Stimulated activated CD4-positive, alpha-beta T cell treated with anti-CD3 and anti-CD28 coated beads, Interleukin-1b, Interleukin-23, amount 100 ng/mL, for 48 hours (primary cell): ENCODE measurements at places on chromosomes 3 and 15.
A peak's percentile ranks its signal among the peaks of the same experiment; 100 is the strongest.

GRCh38 chr3:170258105-170258487, 35.9 kb downstream of the PRKCI start:
- no peak for DNase-seq

DNA sequence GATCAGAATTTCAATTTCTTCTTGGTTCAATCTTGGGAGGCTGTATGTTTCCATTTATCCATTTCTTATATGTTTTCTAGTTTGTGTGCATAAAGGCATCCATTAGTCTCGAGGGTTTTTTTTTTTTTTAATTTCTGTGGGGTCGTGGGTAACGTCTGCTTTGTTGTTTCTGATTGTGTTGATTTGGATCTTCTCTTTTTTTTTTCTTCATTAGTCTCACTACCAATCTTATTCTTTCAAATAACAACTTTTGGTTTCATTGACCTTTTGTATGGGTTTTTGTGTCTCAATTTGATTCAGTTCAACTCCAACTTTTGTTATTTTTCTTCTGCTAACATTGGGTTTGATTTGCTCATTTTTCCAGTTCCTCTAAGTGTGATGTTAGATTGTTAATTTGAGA, 48.9 kb downstream of the MCTP2 start:
- no peak for DNase-seq

DNA sequence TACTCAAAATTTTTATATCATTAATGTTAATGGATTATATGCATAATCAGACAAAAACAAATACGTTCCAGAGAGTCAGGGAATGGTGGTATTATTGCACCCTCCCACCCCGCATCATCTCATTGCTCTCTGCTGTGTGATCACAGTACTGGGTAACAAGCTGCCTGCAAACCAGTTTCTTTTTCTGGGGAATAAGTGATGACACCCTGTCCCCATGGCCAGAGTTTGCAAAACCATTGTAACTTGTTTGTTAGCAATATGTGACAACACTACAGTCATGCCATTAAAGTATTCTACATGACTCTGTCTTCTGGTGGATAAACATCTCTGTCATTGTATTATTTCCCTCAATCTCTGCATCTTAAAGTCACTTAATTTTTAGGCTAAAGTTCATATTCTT, 39.5 kb downstream of the ZBTB38 start:
- no peak for DNase-seq

DNA sequence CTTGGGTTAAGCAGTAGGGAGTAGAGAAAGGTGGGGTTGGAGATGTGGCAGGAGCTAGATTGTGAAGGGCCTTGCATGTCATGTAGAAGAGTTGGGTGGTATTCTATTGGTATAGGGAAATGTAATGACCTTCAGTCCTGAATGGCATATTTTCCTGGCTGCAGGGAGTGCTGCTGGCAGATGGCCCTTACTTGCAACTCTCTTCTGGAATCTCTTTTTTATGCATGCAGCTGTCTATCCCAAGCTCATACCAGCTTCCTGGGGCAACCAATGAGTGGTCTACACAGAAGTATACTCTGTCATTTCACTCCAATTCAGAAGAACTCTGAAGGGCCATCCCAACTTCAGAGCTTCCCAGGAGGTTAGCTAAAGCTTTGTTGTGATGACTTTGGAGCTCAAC, 144.7 kb upstream of the ANKRD28 start:
- DNase-seq: no peak

GRCh38 chr3:34864011-34864410, 775.3 kb upstream of the ARPP21 start:
- no peak for DNase-seq

DNA sequence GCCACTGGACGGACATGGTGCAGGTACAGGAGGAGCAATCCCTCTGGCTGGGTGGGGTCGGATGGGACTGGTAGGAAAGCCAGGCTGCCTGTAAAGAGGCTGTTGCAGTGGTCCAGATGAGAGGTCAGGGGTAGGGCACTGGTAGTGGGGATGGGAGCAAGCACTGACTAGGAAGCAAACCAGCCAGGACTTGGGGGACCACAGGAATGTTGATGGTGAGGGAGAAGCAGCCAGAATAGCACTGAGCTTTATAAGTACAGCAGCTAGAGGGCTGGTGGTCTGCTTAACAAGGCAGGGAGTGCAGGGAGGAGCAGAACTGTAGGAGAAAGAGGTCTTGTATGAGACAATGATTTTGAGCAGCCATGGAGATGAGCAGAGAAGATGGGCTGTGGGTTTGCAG, 38.7 kb upstream of the PTPN23 start:
- DNase-seq: no peak

- peak; percentile 35 for DNase-seq
Observed at GRCh38 chr3:133040696-133041523, 2.7 kb downstream of the TMEM108 start.

DNA sequence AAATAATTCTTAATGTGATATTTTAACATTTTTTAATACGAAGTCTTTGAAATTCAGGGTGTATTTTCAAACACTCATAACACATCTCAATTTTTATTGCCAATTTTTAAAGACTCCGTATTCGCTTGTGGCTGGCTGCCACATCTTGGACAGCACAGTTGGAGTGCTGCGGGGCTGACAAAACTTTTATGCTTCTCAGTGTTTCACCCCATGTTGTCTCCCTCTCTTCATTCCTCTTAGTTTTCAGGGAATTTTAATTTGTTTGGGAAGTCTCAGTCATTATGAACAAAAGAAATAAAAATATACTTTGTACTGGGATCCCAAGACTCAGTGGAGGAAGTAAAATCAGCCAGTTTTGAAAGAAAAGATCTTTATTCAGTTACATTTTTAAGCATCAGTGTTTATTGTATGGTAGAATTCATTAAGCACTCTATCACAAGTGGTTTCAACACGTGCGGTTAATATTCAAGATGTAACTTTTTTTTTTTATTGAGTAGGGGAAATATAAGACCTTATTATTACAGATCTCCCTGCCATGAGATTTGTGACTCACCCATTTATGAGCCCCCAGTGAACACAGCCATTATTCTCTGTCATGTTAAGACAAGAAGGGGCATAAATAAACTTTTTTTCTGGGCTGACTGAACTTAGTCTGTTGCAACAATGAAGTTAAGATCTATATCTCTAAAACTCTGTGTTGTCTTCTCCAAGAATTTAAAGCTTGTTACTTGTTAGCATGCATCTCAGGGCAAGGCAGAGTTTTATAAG, 26.8 kb downstream of the KAT2B start:
- no peak for DNase-seq

DNA sequence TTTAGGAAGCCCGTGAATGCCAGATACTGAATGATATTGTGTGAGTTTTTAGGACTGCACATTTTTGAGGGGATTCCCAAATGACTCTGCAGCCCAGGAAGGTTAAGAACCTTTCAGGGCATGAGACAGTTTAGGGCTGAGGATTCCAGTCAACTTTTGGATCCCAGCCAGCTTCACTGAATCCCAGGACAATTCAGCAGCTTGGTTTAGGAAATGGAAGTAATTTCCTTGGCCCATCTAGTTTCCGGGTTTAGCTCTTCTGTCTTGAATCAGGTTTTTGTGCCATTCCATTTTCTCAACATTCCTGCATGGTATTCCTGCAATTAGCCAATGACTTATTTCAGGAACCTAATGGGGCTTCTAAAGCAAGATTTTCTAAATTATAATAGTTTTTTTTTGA, 253.9 kb downstream of the LSAMP start:
- no peak for DNase-seq

GRCh38 chr3:171704002-171704401, 106.3 kb downstream of the PLD1 start:
- peak; percentile 5 for DNase-seq

- no peak for DNase-seq
Observed at GRCh38 chr3:5769825-5770224, 582.3 kb downstream of the EDEM1 start.

- no peak for DNase-seq
Observed at GRCh38 chr3:188185717-188186251, 31.8 kb downstream of the LPP start.

- peak; percentile 37 for DNase-seq
Observed at GRCh38 chr3:32392536-32393302, 1.1 kb downstream of the CMTM7 start.

GRCh38 chr15:29638781-29639180, 183.5 kb downstream of the TJP1 start:
- no peak for DNase-seq
